Urinary bladder (tissue), 4 donors: ENCODE measurements at places on chromosomes 1 and 21. TPM values are rescaled to one million over a fixed set of nuclear protein-coding genes. Genes with fewer than 3 reads are reported as not detected.

The LCE1B gene
- not detected for polyA plus RNA-seq

The BCL2L15 gene
- 0.25 TPM for polyA plus RNA-seq

DNA sequence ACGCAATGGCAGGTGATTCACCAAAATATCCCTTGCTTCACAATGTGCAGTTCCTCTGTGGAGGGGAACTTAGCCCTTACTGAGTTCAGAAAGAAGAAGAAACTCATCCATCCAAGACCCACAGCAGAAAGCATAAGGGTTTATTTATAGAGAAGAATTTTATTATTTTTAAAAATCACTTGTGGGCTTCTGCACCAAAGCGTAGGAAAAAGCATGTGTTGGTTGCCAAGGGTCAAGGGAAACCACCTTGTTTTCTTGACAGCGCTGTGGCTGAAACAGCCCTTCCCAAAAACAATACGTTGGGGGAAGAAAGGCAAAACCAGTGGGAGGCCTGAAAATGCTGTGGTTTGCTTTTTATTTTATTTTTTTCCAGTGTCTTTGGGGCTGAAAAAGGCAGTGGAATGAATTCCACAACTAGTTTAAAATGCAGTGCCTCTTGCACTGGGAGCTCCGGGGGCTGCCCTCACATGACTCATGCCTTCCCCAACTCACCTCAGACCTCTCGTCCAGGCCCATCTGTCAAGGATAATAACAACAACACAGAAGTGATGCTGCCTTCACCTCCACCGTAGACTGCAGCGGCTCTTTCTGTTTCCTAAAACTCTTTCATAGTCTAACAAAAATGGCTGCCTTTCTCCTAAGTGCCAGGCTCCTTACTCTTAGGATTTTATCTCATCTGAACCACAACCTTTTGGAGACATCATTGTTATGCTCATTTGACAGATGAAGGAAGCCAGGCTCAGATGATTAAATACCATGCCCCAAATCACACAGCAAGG is 224.2 kb upstream of the JUN start:
- no peak for DNase-seq

GRCh38 chr1:10762153-10762523 is 34.3 kb downstream of the CASZ1 start:
- DNase-seq, result no peak

DNA sequence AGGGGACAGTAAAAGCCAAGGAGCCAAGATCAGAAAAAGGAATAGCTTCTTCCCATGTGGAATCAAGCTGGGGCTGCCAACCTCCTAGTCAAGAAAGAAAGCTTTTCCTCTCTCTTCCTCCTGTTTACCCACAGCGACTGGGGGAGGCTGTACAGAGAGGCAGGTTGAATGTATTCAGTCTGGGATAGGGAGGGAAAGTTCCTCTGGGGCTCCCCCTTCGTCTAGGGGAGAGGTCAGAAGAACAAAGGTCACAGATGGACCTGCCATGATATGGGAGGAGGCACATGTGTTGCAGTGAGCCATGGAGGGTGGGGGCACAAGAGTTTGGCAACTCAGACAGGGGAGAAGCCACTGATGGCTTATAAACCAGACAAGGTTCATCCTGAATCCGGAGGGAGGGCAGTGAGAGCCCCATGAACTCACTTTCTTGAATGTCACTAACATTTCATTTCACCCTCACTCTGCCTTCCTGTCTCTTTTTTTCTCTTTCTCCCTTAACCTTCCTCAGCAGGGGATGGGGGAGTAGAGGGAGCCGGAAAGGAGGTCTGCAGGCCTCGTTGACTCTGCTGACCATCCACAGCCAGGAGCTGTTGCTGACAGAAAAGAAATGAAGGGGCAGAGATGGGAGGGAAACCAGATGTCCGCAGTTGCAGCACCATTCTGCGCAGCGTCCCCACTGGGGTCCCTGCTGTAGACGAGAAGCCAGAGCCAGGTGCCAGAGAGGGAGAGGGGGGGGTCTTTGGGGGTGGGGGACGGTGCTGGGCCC is 61.1 kb downstream of the PLXNA2 start:
- DNase-seq, result no peak

GRCh38 chr1:237687804-237688203 is 202.9 kb downstream of the ZP4 start:
- no peak for DNase-seq

- DNase-seq, result no peak
Measured at GRCh38 chr1:78472851-78473496, 17.8 kb upstream of the PTGFR start.

DNA sequence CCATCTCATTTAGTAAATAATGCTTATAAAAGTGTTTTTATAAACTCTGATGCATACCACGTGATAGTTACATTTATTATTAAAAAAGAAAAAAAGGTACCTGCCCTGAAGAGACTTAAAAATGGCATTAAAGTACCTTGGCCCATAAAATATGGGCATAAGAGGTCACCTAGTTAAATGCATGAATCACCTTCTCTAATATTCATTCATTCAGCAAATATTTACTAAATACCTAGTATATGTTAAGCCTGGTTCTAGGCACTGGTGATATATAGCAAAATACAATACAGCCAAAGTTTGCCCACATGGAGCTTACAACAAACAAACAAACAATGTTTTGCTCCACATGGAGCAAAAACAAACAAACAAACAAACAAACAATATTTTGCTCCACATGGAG is 87.0 kb downstream of the SCMH1 start:
- DNase-seq, result no peak

GRCh38 chr1:207039380-207040180 is 7.0 kb upstream of the C1orf116 start:
- DNase-seq, result no peak
